ENCODE measurements at places on chromosomes 2 and 18.

GRCh38 chr18:59562751-59563150 is 134.5 kb downstream of the CCBE1 start:
- DNase-seq, result no peak

- no peak for DNase-seq
Observed at GRCh38 chr2:71101656-71102055, 28.4 kb downstream of the MCEE start.

DNA sequence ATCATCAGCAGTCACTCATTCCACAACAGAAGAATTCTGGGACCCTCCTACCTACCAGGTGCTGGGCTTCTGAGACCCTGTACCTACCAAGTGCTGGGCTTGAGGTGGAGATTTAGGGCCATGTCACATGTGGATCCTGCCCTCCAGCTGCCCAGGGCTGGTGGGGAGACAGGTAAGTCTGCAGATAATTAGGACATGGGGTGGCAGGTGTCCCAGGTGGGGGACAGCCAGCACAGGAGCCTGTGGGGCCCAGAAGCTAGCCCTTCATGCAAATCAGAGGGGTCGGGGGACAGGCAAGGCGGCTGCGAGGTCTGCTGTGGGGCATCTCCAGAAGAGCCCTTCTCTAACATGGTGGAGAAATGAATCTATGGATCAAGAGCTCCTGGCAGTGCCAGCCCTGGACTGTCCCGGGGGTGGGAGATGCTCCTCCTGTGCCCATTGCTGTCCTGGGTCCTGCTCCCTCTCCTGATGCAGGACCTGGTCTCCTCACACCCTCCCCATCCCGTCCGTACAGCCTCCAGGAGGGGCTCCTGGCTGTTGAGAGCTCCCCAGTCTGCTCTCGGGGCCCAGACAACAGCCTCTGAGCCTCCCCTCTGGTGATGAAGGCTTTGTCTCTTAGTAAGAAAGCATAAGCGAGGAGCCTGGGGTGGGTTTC is 106.3 kb upstream of the GLI2 start:
- DNase-seq, result no peak

DNA sequence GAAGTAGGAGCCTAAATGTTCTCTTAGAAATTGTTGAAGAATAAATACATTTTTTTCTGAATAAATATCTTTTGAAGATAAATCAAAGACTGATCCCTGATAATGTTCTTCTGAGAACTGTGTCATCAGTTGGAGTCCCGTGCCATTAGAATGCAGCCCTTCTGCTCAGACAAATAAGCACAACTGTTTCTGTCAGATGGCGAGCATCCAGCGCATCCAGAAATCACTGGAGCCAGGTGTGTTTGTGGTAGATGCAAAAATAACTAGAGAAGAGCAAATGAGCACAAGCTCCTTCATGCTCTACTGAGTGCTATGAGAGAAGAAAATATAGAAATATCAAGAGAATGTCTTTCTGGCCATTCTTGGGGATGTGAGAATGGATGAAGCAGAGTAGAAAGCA is 573.7 kb downstream of the THSD7B start:
- DNase-seq, result no peak

- no peak for DNase-seq
Observed at GRCh38 chr2:94879982-94880377, 8.8 kb downstream of the TEKT4 start.

DNA sequence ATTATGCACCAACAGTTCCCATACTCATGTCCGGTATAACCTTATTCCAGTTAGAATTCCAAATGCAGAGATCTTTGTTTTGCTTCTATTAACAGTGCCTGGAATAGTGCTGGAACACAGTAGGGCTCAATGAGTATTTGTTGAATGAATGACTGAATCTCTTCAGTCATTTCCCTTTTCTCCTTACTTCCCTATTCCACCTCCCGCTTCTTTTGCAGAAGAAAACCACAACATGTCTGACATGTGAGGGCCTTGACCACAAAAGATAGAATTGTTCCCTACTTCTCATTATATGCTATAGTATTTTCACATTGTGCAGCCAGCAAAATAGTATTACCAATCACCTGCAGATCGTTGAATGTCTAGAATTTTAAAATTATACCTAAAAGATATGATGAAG is 19.5 kb upstream of the HNRNPLL start:
- DNase-seq, result peak; percentile 74

DNA sequence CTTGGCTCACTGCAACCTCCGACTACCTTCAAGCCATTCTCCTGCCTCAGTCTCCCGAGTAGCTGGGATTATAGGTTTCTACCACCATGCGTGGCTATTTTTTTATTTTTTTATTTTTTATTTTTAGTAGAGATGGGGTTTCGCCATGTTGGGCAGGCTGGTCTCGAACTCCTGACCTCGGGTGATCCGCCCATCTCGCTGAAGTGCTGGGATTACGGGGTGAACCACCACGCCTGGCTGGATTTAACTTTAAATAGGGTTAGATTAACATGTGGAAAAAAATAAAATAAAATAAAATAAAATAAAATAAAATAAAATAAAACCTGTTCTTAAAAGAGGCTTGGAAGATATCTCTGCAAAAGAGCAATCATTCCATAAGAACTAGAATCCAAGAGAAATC is 170.9 kb downstream of the XIRP2 start:
- DNase-seq, result no peak

GRCh38 chr2:219406861-219407230 is 11.3 kb upstream of the DES start:
- no peak for DNase-seq

DNA sequence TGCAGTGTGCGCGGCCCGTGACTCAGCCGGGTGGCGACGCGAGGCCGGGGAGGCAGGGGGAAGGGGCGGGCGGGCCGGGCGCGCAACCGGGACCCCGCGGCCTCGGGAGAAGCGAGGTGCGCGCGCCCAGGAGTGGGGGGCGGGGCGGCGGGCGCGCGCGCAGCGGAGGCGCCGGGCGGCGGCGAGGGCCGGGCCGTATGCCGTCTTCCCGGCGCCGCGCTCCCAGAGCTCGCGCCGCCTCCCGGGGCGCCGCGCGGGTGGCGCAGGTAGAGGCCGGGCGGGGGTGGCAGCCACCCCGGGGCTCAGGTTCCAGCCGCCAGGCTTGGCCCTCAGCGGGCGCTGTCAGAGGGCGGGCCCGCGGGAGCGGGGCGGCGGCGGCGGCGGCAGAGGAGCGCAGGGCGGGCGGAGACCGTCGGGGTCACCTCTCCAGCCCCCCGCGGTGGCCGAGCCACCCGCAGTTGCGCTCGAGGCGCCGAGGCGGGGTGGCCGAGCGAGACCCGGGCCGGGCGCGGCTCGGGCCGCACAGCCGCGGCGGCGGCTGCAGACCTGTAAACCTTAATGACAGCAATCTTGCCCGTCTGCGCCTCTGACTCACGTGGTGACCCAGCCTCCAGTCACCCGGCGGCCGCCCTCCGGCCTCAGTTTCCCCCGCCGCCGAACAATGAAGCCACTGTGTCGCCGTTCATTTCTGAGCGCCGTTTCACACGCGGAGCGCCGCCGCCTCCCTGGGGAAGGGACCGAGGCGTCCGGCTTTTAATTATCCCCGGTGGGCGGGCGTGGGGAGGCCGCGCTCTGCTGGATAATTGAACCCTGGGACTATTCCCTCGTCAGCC is 25.3 kb upstream of the SMAD7 start:
- DNase-seq, result peak; percentile 61

- no peak for DNase-seq
Observed at GRCh38 chr2:209713219-209713618, 58.4 kb upstream of the UNC80 start.

DNA sequence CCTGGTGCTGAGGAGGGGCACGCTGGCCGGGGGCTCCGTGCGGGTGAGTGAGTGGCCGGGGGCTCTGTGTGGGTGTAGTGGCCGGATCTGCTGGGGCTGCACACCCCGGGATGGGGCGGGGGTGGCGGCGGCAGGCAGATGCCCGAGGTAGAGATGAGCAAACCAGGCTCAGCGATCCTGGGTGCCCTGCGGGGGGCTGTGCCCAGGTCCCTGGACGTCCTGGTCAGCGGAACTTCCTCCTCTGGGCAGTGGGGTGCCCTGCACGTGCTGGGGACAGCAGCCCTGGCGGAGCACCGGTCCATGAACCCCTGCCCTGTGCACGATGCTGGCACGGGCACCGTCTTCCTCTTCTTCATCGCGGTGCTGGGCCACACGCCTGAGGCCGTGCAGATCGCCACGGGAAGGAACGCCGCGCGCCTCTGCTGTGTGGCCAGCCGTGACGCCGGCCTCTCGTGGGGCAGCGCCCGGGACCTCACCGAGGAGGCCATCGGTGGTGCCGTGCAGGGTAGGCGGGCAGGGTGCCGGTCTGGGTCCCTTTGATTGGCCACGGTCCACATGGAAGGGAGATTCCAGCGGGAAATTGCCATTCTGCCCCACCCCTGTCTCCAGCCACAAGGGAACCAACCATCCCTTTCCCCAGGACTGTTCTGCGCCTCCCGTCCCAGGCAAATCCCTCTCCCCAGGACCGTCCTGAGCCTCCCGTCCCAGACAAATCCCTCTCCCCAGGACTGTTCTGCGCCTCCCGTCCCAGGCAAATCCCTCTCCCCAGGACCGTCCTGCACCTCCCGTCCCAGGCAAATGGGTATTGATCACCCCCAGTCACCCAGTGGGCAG is 5.9 kb downstream of the NEU4 start:
- no peak for DNase-seq

DNA sequence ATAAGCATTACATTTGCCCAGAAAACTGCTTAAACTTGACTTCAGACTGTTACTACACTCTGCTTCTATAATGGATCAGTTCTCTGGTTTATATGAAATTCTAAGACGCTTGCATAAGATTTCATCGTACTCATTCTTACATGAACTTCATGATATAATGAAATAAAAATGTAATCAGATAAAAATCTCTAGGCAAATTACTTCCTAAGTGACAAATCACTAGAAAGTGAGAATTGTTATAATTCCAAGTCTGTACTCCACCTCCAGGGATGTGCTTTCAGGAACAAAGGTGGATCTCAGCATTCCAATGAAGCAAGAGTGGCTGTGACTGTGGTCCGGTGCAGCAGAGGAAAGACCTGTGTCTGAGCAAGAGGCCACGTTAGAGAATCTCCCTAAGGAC is 226.2 kb downstream of the PIEZO2 start:
- DNase-seq, result no peak

DNA sequence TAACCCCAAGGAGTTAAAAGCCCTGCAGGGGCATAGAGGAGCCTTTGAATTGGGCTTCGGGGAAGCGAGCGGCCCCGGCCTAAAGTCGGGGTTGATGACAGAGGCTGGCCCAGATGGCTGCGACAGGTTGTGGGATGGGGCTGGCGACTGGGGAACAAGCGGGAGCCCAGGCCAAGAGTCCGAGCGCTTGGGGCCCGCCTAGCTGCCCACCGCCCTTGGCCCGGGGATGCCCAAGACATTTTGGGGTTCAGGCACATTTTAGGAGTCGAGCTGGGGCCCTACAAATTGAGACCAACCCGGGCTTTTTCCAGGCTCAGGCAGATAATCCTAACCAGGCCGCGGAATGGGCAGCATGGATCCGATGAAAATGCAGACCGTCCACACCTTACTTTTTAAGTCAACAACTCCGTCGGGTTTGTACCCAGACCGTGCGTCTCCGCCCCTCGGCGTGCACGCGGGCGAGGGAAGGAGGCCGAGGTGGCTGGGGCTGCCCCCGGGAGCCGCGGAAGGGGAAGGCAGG is 507 bp downstream of the RTKN start:
- DNase-seq, result no peak

- DNase-seq, result no peak
Observed at GRCh38 chr2:236527159-236527630, 42.4 kb upstream of the ACKR3 start.

DNA sequence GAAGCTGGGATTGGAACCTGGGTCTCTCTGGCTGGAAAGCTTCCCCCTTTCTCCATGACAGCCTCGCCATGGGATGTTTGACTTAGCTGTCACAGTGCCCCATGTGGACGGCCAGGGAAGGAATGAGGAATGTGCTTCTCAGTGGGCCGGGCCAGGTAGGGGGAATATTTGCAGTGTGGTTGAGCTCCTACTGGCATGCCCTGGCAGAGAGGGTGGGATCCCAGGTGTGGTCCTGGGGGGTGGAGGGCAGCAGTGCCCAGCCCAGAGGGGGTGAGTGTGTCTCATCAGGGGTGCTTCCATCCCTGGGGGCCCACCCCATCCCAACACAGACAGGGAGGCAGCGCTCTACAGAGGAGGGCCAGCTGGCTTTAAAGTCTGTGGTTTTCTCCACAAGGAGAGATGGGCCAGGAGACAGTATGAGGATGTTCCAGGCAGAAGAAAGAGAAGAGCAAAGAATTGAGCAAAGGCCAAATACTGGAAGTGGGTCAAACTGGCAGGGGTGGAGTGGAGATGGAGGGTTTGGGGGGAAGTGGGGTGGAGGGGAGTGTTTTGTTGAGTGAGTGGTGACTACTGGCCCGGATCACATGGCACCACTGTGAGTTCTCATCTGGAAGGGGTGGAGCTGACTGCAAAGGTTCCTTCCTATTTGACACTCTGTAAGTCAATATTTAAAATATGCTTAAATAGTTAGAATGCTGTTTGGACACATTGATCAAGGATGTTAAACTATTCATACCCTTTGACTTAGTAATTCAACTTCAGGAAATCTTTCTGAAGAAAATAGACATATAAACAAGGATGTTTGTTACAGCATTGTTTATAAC is 94.0 kb downstream of the MYCN start:
- DNase-seq, result no peak

DNA sequence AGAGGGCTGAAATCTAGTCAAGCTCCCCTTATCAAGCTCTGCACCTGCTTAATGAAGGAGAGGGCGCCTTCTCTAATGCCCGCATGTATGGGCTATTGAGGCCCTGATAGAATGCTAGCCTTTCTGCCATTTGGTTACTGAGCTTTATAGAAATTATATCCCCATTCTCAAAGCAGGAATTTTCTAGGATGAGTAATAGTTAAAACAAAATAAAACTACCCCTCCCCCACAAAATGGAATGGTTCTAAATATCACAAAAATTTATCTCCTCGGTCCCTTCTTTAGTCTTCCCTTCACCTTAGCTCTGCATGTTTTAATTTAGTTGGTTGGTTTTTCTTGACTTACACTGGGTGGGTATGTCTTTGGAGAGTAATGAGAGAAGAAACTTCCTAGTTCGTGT is 37.7 kb downstream of the CD28 start:
- no peak for DNase-seq

- DNase-seq, result no peak
Observed at GRCh38 chr2:42794271-42795046, 2.1 kb upstream of the HAAO start.

GRCh38 chr2:97718051-97718882 is 4.9 kb downstream of the ZAP70 start:
- peak; percentile 48 for DNase-seq

- no peak for DNase-seq
Observed at GRCh38 chr2:3475771-3476170, 43.6 kb downstream of the ADI1 start.

GRCh38 chr2:63950414-63950813 is 68.8 kb downstream of the VPS54 start:
- DNase-seq, result no peak

- DNase-seq, result no peak
Observed at GRCh38 chr18:9348766-9349165, 14.2 kb downstream of the TWSG1 start.

Measured in Karpas-422 (cell line).